ENCODE measurements at places on chromosomes 13 and 19.

DNA sequence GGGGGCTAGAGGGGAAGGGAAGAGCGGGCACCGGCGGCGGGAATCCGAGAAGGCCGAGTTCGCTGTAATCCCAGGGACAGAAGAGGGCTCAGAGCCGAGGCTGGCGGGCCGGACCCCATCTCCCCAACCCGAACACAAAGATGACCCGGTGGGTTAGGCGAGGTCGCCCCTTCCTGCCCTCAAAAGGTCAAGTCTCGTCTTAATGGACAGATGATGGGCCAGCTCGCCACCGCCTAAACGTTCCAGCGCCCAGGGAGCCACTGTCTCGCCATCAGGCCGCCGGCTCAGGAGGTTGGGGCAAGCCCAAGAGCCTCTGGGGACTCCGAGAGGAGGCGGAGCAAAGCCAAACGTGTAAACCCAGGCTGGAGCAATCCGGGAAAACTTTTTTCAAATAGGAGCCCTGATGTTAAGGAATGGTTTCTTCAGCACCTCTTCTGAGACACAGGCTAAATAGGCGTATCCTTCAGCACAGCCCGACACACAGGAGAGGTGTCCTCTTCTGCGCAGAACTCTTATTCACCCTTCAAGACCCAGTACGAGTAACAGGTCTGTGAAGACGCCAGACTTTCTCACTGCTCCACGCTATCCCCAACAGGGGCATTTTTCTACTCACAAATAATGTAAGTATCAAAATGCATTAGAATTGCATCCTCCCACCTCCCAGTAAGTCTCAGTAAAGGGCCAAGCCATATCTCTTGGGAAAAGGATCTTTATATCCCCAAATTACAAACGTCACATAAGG is 6.3 kb upstream of the POU4F1 start:
- DNase-seq = peak; percentile 30

GRCh38 chr19:40739030-40739839 is 11.0 kb downstream of the ACTMAP start:
- DNase-seq = no peak

- no peak for DNase-seq
Observed at GRCh38 chr19:40363069-40363468, 14.6 kb downstream of the PLD3 start.

DNA sequence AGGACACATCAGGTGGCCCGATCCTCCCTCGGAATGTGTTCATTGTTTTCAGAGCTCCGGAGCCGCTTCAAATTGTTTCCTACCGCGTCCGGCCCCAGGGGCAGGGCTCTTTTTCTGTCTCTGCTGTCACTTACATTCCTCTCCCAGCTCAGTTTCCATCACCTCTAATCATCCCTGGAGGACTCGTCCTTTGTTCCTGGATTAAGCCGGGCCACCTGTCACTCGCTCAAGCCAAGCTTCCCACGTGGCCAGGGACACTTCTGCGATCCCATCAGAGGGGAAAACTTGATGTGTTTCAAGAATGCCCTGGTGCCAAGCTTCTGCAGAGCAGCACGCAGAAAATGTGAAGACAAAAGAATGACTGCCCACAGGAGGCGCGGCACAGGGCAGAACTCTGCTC is 13.5 kb downstream of the IL17D start:
- DNase-seq = no peak

GRCh38 chr13:20512042-20512683 is 13.5 kb downstream of the CRYL1 start:
- no peak for DNase-seq

- DNase-seq = no peak
Observed at GRCh38 chr13:77767413-77767812, 69.9 kb downstream of the SLAIN1 start.

- DNase-seq = no peak
Observed at GRCh38 chr13:29607465-29607864, 12.0 kb upstream of the SLC7A1 start.

- no peak for DNase-seq
Observed at GRCh38 chr13:109385242-109385560, 401.2 kb downstream of the IRS2 start.

GRCh38 chr13:26062853-26063444 is 11.1 kb upstream of the SHISA2 start:
- DNase-seq = peak; percentile 64

DNA sequence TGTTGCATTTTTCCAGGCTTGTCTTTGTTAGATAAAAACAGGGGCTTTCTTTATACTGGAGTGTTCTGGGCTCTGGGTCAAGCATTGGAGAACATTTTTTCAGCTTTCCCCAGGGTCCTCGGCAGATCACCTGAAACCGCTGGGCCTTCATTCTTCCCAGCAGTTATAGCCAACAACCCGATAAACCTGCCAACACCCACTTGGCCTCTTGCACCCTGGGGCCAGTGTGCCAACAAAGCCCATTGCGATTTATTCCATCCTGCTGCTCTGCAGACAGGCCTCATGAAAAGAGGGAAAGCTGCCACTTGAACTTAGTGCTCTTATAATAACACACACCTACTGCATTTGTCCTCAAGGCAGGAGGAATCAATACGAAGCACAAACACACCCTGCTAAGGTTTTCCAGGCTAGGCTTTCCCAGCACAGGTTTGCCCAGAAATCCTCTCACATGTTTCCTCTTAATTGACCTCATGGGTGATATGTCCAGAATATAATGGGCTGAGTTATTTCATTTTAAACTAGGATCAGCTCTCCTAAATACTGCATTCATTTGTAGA is 669.3 kb downstream of the LIG4 start:
- no peak for DNase-seq

- DNase-seq = no peak
Observed at GRCh38 chr13:61170856-61171255, 244.8 kb downstream of the PCDH20 start.

GRCh38 chr13:41954226-41954625 is 6.7 kb downstream of the VWA8 start:
- no peak for DNase-seq

DNA sequence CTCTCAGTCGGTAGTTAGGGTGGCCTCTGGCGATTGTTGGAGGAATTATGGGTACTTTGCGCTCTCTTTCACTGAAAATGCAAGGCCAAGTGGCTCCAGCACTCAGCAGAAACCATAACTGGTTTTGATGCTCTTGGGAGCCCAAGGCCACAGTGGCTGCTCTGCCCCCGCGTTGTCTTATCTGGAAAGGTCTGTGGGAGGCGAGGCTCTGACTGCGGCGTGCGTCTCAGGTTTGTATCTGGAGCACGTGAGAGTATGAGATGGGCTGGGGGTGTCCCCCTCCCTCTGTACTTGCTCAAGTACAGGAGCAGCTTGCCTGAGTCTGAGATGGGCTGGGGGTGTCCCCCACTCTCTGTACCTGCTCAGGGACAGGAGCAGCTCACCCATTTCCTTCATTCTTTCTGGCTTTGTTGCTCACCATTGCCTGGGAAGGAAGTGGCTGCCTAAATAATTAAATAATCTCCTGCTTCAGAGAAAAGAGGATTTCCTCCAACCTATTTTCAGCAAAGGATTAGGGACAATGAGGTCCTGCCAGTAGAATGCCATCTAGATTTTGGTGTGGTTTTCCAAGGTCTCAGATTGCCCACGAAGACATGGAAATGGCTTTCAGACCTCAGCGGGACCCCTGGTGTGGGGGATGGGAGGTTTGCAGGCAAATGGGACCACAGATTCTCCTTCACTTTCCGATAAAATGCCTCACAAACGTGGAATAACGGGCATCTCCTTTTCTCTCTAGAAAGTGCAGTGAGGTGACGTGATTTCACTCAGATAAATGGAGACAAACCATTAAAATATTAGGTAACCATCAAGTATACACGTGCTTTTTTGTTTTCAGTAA is 14.7 kb downstream of the ATP11A start:
- DNase-seq = peak; percentile 41

DNA sequence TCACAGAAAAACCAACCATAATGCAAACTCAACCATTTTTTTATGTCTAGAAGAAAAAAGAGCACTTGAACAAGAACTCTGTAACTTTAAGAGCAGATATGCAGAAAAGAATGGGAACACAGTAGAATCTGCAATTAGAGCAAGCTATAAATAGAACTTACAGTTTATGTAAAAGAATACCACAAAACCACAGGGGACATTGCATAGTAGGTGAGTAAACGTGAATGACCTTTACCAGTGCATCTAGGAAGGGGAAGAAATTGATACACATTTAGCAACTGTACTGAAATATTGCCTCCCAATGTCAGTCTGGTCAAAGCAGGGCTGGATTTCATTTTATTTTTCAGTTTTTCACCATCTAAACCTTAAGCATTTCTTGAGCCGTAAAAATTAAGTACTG is 242.2 kb upstream of the EDNRB start:
- DNase-seq = no peak

All from endothelial cell of umbilical vein (primary cell).